Suppressor macrophage treated with lipopolysaccharide for 4 hours (primary cell): ENCODE measurements at places on chromosomes 16 and 17.
A peak's percentile ranks its signal among the peaks of the same experiment; 100 is the strongest.

DNA sequence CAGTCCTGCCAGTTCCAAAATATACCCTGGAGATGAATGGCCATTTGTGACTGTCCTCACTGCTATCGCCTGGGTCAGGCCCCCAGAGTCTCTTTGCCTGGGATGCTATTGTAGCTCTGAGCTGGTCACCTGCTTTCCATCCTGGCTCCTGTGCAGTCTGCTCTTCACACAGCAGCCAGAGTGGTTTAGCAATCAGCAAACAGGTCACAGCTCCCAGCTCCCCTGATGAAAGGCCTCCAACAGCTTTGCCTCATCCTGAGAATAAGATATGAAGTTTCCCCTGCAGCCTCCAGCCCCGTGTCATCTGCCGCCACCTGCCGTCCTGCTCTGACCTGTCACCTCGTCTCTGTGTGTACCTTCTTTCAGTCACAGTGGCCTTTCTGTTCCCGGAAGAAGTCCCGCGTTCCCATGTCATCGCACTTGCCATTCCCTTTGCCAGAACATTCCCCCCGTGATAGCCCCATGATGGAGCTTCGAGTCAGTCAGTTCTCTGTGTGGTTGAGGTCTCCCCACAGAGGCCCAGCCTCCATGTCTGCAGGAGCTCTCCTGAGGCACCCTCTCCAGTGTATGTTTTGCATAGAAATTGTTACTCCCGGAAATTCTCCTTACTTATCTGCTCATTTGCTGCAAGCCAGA is 281.5 kb downstream of the SNX29 start:
- DNase-seq = no peak

GRCh38 chr16:19393226-19394111 is 24.2 kb upstream of the TMC5 start:
- DNase-seq = no peak

DNA sequence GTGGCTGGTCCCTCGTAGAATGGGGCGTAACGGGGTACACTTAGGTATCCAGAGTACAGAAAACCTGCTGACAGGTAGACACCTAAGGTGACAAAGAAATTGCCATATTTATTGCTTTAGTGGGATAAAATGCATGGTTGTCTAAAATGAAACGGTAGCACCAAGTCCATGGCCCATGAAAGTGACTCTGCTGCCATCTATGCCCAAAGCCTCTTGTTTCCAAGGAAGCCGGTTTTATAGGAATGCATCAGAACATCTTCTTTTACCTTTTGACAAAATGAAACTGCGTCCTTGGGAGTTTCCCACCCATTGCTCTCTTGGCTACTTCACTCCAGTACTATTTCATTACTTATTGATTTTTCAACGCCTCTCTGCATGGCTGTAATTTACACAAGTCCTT is 151.3 kb upstream of the ZFHX3 start:
- DNase-seq = no peak

DNA sequence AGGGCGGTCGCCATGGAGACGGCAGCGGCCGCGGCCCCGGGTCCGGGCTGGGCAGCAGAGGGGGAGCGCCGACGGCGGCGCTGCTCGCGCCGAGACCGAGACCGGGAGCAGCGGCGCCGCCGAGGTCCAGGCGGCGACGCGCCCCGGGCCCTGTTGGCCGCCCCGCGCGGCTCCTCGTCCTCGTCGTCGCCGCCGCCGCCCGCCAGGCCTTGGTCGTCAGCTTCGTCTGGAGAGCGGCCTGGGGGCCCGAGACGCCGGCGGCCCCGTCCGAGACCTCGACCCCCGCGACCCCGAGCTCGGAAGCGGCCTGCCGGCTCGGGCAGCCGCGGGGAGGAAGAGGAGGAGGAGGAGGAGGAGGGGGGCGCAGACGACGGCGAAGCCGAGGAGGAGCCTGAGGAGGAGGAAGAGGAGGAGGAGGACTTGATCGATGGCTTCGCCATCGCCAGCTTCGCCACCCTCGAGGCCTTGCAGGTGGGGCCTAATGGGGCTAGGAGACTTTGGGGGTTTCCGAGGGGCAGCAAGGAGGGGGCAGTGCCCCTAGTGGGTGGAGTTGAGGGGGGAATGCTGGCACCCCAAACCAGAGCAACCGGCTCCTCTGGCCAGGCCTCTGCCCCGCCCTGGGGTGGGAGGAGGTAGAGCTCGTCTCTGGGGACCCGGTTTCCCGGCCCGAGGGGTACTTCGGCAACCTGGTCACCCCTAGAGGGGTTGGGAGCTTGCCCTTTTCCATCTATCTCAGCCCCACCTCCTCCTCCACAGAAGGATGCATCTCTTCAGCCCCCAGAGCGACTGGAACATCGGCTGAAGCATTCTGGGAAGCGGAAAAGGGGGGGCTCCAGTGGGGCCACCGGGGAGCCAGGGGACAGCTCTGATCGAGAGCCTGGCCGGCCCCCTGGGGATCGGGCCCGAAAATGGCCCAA is 1.5 kb downstream of the FBRS start:
- no peak for DNase-seq

- no peak for DNase-seq
Measured at GRCh38 chr16:159136-159849, 6.5 kb upstream of the HBM start.

DNA sequence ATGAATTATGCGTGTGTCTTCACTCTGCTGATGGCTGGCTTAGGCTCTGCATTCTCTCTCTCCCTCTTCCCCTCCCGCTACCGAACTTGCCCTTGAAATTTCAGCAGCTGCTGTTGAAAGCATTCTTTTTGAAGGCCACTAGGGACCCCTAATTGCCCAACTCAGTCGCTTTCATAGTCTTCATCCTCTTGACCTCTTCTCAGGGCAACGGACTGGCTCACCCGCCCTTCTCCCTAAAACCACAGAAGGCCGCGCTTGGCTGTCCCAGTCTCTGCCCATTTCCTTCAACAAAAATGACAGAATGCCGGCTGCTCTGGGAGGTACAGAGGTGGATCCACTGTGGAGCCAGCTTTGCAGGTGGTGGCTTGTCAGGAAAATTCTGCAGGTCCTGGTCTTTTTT is 21.0 kb upstream of the FMNL1 start:
- DNase-seq = peak; percentile 43

GRCh38 chr16:16075488-16076422 is 126.3 kb downstream of the ABCC1 start:
- DNase-seq = peak; percentile 95

DNA sequence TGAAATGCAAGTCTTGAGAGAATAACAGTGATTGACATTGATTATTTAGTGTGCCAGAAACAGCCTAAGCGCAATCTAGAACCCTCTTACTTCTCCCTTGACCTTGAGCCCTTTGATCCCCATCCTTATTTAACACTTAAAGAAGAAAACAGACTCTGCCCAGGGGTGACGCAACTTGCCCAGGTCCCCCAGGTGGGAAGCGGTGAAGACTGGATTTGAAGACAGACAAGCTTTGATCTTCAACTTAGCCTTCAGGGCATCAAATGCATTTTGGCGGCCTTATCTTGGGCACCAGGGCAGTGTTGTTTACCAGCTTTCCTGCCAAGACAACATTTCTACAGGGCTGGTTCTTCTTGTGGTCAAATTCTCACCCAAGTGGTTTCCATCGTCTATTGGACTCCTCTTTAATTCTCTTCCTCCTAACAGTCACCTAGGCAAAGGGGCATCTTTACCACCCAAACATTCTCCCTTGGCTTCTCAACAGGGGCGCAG is 8.9 kb upstream of the CIITA start:
- no peak for DNase-seq

GRCh38 chr16:25165284-25165683 is 51.5 kb upstream of the AQP8 start:
- DNase-seq = no peak

GRCh38 chr16:57735755-57736418 is at the start of gene KATNB1:
KATNB1 (plus strand) TSS chr16:57735770; CDS start chr16:57737244, 1,474 bp downstream.
- DNase-seq = no peak

DNA sequence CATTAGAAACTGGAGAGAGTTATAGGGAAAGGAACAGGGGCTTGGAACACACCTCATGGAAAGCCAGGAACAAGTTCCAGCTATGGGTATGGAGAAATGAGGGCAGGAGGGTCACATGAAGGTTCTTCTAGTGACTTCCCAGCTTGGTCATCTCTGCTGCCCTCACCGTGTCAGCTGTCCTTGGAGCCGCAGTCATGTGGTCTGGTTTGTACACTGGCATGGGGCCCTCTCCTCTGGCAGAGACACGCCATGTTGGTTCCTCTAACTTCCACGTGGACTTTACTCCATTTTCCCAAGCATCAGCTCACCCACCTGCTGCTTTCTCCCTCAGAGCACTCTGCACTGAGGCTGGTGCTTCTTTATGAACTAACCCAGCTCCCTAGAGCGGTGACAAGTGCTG is 26.3 kb downstream of the MPG start:
- DNase-seq = no peak

DNA sequence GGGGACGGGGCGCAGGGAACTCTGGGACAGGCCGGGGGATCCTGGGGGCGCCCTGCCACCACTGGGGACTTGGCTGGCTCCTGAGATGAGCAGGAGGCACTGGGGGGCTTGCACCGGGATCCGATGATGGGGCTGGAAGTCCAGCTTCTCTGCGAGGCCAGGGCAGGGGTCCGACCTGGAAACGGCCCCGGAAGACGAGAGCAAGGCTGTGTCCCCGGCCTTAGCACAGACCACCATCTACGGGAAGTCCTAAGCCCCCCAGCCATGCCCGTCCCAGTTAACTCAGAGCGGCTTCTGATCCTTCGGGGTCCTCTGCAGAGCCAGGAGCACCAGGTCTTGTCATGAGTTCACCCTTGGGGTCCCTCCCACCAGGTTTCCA is 573 bp downstream of the CDT1 start:
- DNase-seq = no peak

DNA sequence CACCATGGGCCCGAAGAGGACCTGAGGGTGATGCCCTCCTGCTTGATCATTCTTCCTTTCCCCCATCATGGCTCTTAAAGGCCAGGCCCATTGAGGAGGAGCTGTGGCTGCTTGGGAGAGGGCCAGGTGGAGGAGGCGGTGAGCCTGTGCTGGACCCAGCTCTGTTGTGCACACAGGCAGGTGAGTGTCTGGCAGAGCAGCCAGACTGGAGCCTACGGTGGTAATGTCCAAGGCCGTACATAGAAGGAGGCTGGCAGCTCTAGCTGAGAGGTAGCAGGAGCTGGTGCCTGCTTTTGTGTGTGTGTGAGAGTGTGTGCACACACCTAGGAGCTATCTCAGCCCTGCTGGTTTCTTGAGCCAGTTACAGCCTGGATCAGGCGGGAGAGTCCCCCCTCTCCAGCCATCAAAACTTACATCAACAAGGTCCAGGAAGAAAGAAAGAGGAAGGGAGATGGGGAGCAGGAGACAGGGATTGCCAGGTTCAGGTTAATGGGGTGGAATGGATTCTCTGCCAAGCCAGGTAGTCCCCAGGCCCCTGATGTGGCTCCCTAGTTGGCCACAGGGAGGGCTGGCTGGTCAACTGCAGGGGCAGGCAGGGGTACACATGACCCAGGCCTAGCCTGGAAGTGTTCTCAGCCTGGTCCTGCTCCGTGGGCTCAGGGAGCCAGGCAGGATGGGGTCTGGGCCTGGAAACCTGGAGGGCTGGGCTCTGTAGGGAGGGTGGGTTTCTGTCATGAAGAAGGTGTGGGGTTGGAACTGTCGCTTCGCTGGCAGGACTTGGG is 107.1 kb downstream of the RAP1GAP2 start:
- DNase-seq = no peak

GRCh38 chr17:72113751-72114150 is 7.1 kb upstream of the SOX9 start:
- no peak for DNase-seq

DNA sequence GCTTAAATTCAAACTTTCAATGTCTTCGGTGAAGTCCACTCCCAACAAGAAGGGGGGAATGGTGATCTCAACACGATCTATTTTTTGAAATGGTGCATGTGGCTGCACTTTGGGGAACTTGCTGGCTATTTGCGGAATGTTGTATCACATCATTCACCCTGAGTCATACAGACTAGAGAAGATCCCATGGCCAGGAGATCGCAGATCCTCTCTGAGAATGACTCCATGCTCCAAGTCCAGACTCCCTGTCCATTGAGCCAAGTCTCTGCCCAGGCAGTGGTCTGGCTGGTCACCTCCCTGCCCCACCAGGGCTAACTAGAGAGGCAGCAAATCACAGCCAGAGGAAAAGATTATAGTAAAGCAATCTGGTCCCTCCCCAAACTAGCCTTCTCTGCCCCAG is 120.6 kb downstream of the XYLT1 start:
- peak; percentile 89 for DNase-seq

DNA sequence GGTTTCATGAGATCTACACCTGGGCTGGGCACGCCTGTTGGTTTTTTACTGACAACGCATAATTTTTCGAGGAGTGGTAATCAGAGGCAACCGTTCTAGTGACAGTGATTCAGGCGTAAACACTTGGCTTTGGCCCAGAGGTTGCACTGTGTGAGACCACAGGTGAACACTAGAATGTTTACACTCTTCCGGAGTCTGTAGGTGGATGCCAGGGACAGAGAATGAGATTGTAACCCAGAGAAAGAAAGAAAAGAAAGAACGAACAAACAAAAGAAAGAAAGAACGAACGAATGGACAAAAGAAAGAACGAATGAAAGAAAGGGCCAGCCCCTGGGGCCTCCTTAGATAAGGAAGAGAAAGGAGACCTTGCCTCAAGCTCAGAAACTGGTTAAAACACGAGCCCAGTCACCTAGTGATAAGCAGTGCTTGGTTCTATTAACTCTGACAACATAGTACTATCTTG is 113.2 kb downstream of the PRKCB start:
- no peak for DNase-seq

DNA sequence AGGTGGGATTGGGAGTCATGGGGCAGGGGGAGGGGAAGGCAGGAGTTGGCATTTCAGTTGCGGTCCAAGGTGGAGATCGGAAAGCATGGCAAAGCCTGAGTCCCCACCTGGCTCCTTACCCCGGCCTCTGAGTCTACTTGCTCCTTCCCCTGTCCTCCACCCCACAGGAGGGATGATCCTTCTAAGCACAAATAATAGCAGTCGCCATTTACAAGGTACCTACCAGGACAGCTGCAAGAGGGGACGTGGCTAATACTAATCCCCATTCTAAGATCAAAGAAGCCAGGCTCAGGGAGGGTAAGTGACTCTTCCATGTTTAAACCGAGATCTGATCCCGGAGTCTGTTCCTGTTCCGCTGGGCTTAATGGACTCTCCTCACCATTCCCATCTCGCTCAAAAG is 396.3 kb downstream of the SLC39A11 start:
- no peak for DNase-seq

DNA sequence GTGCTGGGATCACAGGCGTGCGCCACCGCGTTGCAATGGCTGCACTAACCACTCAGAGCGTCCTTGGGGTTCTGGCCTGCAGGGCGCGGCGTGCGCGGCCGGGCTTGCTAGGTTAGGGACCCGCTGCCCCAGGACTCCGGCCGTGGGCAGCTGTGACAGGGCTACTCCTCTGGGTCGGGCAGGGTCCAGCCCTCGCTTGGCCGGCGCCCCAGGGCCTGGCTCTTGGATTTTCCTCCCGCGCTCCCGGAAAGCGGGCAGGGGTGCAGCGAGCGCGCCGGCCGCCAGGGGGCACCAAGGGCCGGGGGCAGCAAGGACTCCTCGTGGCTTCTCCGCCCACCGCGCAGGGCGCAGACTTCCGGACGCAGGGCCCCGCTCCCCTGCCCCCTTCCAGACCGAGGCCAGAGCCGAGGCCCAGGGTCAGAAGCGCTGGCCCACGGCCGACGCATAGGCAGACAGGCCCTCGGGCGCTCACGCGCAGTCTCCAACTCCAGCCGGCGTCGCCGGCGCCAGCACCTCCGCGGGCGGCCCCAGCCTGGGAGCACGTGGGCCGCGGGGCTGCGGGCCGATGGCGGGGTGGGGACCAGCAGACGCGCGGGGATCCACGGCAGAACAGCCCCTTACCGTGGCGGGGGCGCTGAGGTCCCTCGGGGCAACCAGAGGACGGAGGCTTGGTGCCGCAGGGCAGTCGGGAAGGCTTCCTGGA is 355 bp downstream of the TLE7 start:
- DNase-seq = peak; percentile 12
